ENCODE measurements at places on chromosomes 7 and 10.

GRCh38 chr10:70582793-70583668, 19.5 kb downstream of the PRF1 start:
- no peak for DNase-seq

DNA sequence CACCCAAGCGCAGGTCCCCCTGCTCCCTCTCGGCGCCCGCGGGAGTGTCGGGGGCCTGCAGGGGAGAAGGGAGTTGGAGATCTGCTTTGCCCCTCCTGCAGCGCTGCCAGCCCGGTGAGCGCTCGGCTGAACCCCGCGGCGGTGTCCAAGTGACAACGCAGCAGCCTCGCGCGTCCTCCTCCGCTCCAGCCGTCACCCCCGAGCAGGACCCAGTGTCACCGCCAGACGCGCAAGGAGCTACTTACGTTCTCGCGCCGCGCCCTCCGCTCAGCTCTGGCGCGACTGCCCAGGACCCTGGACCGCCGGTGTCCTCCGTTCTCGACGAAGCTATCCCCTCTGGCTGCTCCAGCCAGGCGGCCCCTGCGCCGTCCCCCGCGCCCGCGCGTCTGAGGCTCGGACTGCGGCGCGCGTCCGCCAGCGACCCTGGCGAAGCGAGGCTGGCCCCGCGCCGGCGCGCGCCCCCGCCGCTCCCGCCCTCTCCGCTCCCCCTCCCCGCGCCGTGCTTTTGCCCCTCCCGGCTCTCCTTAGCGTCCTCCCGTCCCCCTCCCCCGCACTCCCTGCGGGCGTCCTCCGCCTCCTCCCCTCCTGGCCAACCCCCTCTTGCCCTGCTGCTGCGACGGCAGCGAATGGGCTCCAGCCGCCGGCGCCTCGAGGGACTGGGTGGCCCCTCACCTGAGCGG, at the start of gene NRCAM:
Gene NRCAM (minus strand): TSS at position 439 of the 680 bp plus-strand sequence. CDS start 216,372 bp downstream, outside the sequence.
- peak; percentile 71 for DNase-seq

GRCh38 chr10:60446851-60447250, 57.2 kb upstream of the ANK3 start:
- DNase-seq = peak; percentile 62

GRCh38 chr7:70698219-70698832, 433.6 kb upstream of the GALNT17 start:
- peak; percentile 73 for DNase-seq

DNA sequence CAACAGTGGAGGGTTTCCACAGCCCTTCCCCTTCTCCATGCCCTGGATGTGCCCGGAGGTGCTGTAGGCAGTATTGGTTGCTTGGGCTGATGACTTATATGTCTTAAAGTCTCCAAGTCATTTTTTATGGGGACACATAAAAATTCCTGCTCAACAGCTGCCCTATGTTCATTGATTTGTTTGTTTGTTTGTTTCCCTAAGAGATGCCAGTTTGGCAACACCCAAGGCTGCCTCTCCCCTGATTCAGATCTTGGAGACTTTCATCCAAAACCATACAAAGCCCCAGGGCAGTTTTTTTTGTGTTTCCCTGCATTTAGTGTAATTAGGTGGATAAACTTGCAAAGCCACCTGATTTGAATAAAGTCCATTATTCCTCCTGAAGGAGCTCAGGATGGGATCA, 115.3 kb downstream of the PLPP4 start:
- no peak for DNase-seq

DNA sequence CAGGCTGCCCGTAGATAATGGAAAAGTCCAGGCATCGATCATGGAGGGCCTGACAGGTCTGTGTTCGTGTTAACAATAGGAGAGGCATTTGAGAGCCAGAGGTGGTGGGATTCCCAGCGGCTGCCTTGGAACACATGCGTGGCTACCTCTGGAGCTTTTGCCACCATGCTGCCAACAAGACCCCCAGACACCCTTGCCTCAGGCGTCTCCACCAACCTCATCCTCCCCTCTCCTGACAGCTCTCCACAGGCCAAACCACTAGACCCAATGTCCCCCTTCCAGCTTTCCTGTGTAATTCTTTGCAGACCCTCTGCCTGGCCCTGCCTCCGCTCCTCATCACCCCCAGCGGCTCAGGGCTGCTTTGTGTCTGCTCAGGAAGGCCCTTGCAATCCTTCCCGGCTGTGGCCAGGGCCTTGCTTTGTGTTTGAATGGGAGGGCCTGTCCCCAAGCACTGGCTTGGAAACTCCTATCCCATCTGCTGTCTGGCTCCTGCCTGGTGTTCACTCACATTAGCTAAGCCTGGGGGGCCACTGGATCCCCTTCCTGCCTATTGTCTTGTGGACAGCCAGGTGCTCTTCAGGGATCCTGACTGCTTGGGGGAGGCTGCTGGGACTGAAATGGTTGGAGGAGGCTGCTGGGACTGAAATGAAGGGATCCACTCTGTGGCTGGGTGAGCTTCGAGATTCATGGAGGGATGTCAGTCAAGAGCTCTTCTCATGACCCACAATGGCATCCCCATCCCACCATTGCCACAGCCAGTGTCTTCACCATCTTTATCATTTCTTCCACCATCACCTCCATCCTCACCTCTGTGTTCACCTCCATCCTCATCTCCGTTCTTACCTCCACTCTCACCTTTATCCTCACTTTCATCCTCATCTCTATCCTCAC, 60.8 kb upstream of the ELN start:
- DNase-seq = no peak

DNA sequence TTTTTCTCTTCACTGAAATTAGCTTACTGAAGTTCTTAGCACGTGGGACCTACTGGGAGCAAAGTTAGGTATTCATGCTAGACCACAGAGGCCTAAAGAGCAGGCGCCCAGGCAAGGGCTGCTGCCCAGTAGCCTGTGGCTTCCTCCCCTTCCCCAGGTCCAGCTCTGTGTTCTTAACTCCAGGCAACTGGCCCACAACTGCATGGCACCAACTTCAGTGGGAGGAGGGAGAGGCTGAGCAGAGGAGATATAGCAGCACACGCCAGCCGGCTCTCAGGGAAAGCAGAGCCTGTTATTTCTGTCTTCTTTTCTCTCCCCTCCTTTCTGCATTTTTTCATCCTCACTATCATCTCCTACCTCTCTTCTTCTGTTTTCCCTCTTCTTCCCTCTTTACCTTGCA, 67.4 kb downstream of the PCGF5 start:
- DNase-seq = no peak

GRCh38 chr10:72297281-72297804, 23.6 kb downstream of the DDIT4 start:
- DNase-seq = peak; percentile 98

All from activated CD4-positive, alpha-beta T cell treated with anti-CD3 and anti-CD28 coated beads, Interleukin-2, amount 10 ng/mL, durations not matched to agents 24 days and 14 days (primary cell).